ENCODE measurements at places on chromosomes 16 and 17. TPM values are rescaled to one million over a fixed set of nuclear protein-coding genes. Genes with fewer than 3 reads are reported as not detected.

Gene CTF1
- 0.95 TPM for total RNA-seq

Gene NOL3
- 42.6 TPM for total RNA-seq

DNA sequence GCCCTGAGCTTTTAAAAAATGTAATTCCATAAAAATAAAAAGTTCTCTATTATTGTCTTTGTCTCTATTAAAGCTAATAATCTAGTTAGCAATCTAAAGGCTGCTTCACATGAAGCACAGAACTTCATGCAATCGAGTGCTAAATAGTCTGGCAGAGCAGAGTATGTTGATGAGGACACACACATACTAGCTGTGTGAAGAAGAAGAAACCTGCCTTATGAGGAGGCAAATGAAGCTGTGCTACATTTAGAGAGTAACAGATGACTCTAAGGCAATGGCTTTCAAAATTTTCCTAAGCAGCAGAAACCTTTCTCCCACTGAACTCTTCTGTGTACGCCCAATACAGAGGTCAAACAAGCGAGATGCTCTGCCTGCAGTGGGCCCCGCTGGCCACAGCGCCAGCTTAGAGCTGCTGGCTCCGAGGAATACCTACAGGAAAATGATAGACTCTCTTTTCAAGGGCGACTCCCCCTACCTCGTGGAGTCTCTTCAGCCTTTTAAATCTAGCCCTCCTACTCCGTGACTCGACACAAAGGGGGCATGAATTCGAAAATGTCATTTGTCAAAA, 39.2 kb downstream of the GNA13 start:
- peaks cover 37% of the 10 kb centered on the region for H3K4me1 ChIP-seq
- no peak for DNase-seq
- H3K27ac ChIP-seq = peak overlapping the region; percentile 54
- H3K36me3 ChIP-seq = no peaks in the 10 kb centered on the region

DNA sequence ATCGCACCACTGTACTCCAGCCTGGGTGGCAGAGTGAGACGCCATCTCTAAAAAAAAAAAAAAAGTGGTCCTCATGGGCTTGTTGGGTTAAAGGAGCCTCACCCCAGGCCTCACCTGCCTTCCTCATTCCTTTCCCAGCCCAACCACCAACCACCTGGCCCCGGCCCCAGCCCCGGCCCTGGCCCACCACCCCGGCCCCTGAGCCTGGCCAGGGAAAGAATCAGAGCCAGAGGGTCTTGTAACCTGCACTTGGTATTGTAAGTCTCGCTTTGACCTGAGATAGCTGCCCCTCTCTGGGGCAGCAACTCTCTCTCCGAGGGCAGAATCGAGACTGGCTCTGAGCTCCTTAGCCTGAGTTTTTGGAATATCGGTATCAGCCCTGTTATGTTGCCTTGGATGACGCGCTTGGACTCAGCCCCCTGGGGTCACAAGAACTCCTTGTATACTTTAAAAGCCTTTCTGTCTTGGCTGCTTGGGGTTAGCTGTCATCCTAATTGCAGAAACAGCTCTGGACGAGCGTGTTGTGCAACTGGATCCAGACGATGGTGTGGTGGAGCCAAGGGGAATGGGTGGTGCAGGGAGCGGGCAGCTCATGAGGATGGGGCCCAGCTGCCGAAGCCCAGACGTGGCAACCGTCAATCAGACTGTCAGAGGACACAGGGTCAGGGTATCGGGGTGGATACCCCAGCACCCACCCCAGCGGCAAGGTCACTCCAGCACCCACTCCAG, 14.6 kb downstream of the SMTNL2 start:
- no peaks in the 10 kb centered on the region for H3K36me3 ChIP-seq
- peak; percentile 26 for DNase-seq
- no peaks in the 10 kb centered on the region for H3K27me3 ChIP-seq
- peak overlapping the region; percentile 62 for H3K27ac ChIP-seq
- no peak overlapping the region for H3K4me3 ChIP-seq

DNA sequence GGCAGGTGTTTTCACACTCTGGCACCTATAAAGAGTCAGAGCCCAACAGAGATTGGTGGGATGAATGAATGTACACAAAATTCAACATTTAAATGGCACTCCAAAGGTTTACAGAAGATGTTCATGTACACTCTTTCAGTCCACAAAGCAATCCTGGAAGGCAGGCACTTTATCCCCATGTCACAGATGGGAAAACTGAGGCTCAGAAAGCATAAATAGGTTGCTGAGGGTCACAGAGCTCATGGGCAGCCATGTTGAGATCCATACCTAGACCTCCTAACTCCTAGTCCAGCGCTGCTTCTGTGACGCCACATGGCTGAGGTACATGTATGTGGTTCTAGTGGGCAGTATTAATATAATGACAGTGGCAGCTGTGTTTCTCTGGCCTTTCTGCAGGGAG, 157.7 kb upstream of the LHX1 start:
- no peak for DNase-seq
- H3K4me3 ChIP-seq = no peak overlapping the region
- H3K4me1 ChIP-seq = no peaks in the 10 kb centered on the region
- no peak overlapping the region for H3K27ac ChIP-seq

DNA sequence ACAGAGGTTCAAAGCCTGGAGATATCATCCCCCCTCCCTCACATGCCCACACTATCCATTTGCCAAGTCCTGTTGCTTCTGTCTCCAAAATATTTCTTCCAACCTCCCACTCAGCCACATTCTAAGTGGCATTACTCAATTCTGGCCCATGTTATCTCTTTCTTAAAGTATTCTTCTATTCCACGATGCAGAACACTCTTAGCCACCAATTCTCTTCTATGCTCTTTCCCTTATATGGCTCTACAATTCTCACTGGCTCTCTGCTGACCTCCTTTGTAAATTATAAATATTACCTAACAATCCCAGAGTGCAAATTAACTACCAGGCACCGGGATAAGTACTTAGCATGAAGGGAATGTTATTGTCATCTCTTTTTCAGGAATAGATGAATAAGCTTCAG, 82.4 kb downstream of the KCNJ2 start:
- no peaks in the 10 kb centered on the region for H3K27me3 ChIP-seq
- H3K4me1 ChIP-seq = peaks cover 12% of the 10 kb centered on the region
- H3K36me3 ChIP-seq = no peaks in the 10 kb centered on the region
- H3K27ac ChIP-seq = no peak overlapping the region
- DNase-seq = no peak
- H3K4me3 ChIP-seq = no peak overlapping the region

DNA sequence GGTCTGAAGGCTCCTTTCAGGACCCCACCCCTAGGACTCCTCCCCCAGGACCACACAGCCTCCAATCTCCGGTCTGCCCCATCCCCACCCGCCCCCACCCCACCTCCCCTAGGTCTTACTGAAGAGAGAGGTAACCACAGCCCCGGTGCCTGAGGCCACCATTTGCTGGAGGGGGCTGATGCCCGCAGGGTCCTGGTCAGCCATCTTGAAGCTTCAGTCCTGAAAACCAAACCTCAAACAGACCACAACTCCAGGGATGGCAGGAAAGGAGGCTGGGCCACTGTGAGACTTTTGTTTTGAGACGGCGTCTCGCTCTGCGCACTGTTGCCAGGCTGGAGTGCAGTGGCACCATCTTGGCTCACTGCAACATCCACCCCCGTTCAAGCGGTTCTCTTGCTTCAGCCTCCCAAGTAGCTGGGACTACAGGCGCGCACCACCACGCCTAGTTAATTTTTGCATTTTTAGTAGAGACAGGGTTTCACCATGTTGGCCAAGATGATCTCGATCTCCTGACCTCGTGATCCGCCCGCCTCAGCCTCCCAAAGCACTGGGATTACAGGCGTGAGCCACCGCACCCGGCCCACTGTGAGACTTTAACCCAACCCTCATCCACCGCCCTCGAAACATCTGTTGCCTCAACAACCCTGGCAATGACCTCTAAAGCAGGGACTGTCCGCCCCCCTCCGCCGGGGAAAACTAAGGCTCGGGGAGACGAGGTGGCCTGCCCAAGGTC, 1.1 kb downstream of the SLC25A39 start:
- H3K27ac ChIP-seq = peak overlapping the region; percentile 97
- H3K27me3 ChIP-seq = no peaks in the 10 kb centered on the region
- H3K4me1 ChIP-seq = peaks cover 28% of the 10 kb centered on the region
- H3K36me3 ChIP-seq = peaks cover 20% of the 10 kb centered on the region
- peak; percentile 38 for DNase-seq
- peak overlapping the region; percentile 67 for H3K4me3 ChIP-seq

- no peaks in the 10 kb centered on the region for H3K36me3 ChIP-seq
- H3K27ac ChIP-seq = peak overlapping the region; percentile 58
- H3K4me3 ChIP-seq = no peak overlapping the region
- peaks cover 4% of the 10 kb centered on the region for H3K4me1 ChIP-seq
- DNase-seq = no peak
- H3K27me3 ChIP-seq = no peaks in the 10 kb centered on the region
Measured at GRCh38 chr17:76716146-76716838, 5.5 kb upstream of the MXRA7 start.

DNA sequence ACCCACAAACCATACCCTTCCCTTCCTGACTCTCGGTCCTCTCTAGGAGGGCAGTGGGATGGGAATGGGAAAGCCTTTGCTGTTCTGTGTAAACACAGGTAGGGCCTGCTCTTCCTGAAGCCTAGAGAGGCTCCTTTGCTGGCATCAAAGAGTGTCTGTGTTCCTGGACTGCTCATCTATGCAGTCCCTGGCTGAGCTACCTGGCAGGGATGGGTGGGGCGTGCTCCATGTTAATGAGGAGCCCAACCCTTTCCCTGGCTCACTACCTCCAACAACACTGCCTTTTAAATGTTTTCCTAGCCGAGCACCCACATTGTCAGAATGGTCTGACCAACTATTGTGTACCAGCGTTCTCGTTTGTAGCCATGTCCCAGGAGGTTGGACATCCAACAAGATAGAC, 26.6 kb upstream of the NAGLU start:
- no peak overlapping the region for H3K27ac ChIP-seq
- peak; percentile 59 for DNase-seq
- no peak overlapping the region for H3K4me3 ChIP-seq

- H3K27me3 ChIP-seq = no peaks in the 10 kb centered on the region
- no peaks in the 10 kb centered on the region for H3K4me1 ChIP-seq
- no peaks in the 10 kb centered on the region for H3K36me3 ChIP-seq
- H3K27ac ChIP-seq = no peak overlapping the region
- H3K4me3 ChIP-seq = no peak overlapping the region
- DNase-seq = no peak
Measured at GRCh38 chr16:87728026-87728425, 37.8 kb downstream of the KLHDC4 start.

GRCh38 chr16:80174416-80174815, 366.4 kb upstream of the DYNLRB2 start:
- H3K27ac ChIP-seq = no peak overlapping the region
- no peaks in the 10 kb centered on the region for H3K36me3 ChIP-seq
- H3K27me3 ChIP-seq = no peaks in the 10 kb centered on the region
- no peak for DNase-seq
- H3K4me3 ChIP-seq = no peak overlapping the region

- H3K27me3 ChIP-seq = no peaks in the 10 kb centered on the region
- H3K4me3 ChIP-seq = no peak overlapping the region
- H3K27ac ChIP-seq = no peak overlapping the region
- no peaks in the 10 kb centered on the region for H3K4me1 ChIP-seq
Measured at GRCh38 chr16:27759967-27760788, 210.2 kb downstream of the KATNIP start.

DNA sequence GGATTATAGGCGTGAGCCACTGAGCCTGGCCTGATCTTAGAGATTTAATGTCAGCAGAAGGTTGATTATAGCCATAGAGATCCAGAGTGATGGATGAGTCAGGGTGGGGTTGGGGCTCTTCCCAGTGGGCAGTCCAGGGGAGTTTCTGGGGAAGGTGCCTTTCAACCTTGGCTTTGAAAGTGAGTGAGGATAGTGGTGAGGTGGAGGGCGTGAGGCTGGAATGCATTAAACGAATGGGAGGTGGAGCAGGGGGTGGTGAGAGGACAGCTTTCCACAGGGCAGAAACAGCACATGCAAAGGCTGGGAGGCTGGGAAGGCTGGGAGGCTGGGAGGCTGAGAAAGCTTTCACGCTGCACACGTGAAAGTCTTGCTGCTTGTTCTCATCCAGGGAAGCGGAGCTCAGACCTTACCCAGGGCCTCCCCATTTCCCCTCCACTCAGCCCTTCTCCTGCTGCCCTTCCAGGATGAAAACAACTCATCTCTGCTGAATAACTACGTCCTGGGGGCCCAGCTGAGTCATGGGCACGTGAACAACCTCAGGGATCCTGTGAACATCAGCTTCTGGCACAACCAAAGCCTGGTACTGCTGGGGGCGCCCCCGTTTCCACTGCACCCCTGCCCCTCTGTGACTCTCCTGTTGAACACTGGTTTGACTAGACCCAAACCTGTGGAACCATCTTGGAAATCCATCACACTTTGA, 22.3 kb downstream of the ADGRG5 start:
- no peak overlapping the region for H3K4me3 ChIP-seq
- no peaks in the 10 kb centered on the region for H3K36me3 ChIP-seq
- no peak overlapping the region for H3K27ac ChIP-seq
- DNase-seq = no peak

DNA sequence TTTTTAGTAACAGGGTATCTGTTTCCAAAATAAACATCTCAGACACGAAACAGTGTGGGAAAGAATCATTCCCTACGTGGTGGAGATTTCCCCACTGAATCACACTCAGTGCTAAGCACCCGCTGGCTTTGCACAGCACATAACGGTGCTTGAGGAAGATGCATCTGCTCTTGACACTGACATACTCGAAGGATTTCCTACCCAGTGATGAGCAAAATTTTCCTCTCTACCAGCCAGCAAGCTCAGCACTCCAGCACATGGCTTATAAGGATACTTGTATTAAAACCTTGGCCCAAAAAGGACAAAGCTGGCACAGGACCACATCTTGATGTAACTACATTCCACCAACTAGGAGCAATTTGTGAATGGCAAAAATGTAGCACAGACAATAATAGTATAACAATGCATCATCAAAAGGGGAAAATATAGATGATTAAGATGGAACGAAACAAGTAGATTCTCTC, 59.0 kb downstream of the ANKFY1 start:
- H3K36me3 ChIP-seq = no peaks in the 10 kb centered on the region
- H3K4me1 ChIP-seq = peaks cover 7% of the 10 kb centered on the region
- peak; percentile 56 for DNase-seq
- H3K27ac ChIP-seq = peak overlapping the region; percentile 71

- no peak overlapping the region for H3K27ac ChIP-seq
- no peaks in the 10 kb centered on the region for H3K27me3 ChIP-seq
- no peaks in the 10 kb centered on the region for H3K36me3 ChIP-seq
- no peak overlapping the region for H3K4me3 ChIP-seq
- DNase-seq = no peak
Measured at GRCh38 chr16:4369007-4369733, 2.5 kb upstream of the VASN start.

DNA sequence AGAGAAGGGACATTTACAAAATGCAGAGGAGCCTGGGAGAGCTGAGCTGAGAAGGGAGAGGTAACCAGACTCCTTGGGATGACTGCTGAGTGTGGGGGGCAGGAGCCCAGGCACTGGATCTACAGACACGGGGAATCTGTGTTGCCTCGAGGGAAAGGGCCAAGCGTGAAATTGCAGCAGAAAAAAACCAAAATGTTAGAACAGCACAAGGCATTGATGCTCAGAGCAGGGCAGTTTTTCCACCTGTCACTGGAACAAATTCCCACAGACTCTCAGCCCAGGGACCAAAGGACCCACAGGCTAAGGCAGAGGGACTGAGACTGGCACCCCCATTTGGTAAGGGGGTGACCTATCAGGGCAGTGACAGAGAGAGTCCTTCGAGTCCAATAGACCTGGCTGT, 2.0 kb downstream of the PITPNM3 start:
- no peaks in the 10 kb centered on the region for H3K36me3 ChIP-seq
- no peak overlapping the region for H3K4me3 ChIP-seq
- peaks cover 9% of the 10 kb centered on the region for H3K27me3 ChIP-seq
- DNase-seq = no peak
- peak overlapping the region; percentile 86 for H3K27ac ChIP-seq
